Psoas muscle (tissue), 8 donors: ENCODE measurements at places on chromosomes 3 and 15. TPM values are rescaled to one million over a fixed set of nuclear protein-coding genes. Genes with fewer than 3 reads are reported as not detected.

DNA sequence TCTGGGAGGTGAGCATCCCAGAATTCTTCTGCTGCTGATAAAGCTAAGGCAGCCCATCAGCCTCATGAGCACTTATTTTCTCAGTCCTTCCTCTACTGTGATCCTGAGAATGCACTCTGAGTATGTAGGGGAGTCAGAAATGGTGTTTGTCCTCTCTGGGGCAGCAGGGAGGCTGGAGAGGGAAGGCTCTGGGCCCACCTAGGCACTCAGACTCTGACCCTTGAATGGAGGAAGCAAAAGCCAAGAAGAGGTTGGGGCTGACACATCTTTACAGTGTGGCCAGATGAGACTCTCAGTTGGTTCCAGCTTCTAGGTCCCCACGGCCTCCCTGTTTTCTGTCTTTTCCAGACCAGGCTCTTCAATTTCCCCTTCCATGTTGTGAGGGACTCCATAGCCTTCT, 36.1 kb upstream of the BLM start:
- no peak for DNase-seq

Gene GNAI2
- total RNA-seq: 93.9 TPM

DNA sequence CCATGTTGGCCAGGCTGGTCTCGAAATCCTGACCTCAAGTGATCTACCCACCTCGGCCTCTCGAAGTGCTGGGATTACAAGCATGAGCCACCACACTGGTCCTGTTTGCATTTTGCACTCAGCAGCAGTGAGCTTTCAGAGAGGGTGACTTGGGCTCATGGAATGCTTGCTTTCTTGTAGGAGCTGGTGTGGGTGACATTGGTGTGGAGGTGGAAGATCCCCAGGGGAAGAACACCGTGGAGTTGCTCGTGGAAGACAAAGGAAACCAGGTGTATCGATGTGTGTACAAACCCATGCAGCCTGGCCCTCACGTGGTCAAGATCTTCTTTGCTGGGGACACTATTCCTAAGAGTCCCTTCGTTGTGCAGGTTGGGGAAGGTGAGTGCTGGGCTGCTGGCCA, 90.3 kb downstream of the FLNB start:
- no peak for DNase-seq

DNA sequence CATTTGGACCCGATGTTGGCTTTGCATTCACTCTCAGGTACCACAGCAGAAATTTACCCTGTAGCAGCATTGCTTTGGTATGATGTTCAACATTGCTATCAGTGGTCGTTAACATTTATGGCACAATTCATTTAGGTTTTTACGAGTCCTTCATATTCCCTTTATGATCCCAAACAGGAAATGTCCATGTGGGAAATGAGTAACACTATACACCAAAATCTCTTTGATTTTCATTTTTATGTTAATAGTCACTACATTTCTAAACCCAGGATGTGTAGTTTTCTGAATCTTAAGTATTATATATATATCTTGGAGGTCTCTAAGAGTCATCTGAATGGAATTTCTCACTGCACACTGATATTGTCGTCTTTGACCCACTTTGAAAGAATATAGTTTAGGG, 78.5 kb upstream of the RBMS3 start:
- no peak for DNase-seq

Gene RAB6B
- 2.0 TPM for total RNA-seq

- no peak for DNase-seq
Observed at GRCh38 chr3:20458994-20459716, 273.1 kb upstream of the SGO1 start.

DNA sequence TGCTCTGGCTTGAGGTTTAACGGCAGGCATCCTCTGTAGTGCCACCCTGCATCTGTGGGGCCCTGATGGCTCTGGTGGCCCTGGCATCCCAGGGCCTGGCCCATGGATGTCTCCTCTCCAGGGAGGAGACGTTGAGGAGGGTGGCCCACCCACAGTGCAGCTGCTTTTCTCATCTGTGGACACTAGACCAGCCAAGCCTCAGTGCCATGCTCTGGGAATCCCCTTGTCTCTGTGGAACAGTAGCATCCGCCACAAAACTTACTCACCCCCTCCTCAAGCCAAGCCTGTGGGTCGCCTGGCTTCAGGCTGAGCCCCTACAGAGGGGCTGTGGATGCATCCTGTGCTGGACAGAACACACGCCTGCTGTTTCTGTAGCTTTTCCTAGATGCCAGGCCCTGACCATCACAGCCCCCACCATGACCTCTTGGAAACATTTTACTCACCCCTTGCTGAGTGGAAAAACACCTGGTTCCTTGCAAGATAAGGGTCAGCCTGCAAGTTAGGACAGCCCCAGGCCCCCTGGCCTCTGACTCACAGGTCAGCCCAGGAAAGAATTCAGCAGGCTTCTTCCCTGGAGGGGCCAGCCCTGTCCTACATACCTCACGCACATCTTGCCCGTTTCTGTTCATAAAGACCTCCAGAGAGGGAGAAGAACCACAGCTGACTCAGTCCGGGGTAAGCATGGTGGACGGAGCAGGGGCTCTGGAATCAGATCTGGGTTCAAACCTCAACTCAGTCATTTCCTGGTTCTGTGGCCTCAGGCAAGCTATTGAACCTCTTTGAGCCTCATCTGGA, 19.0 kb downstream of the PAK6 start:
- no peak for DNase-seq

Gene TRAIP
- total RNA-seq: 0.57 TPM

Gene NTRK3
- total RNA-seq: 0.17 TPM

DNA sequence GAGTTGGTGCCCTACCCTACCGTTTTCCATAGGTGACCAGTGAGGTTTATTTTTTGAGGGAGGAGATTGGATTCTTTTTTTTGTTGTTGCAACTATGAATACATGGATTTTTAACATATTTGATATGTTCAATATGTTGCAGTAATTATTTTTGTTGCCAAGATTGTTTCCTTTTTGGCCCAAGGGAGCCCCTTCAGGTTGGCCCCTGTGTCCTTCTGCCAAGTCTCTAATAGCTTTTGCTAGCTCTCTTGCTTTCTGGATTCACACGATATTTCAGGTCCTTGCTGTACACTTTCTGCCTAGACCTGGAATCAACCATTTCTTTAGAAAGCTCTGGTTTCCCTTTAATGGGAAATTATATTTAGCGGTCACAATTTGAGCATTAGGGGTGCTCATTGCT, 22.7 kb upstream of the SLC28A1 start:
- DNase-seq: no peak

Gene SSR3
- 53.2 TPM for total RNA-seq

Gene ALDH1A3
- 51.6 TPM for total RNA-seq

DNA sequence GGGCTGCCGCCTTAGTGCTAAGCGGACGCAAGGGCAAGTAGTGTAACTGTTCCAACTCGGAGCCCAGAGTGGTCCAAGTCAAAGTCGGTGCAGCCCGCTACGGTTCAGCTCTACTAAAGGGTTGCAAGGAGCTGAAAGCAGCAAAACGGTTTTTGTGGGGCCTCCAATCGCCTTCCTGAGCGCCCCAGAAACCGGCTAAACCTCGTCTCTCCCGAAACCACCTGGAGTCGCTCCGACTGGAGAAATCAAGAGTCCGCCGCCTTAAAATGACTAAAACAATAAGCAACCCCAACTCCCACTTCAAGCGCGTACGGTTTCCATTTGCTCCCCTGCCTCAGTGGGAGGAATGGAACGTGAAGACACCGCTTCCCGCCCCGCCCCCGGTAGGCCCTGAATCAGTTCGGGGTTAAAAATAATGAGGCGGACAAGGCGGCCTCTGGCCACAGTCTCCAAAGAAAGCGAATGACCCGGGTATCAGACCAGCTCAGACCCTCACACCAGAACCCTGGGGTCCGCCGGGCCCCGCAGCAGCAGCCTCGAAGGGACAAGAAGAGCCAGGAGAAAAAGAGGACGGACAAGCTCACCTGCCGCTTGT, 401 bp downstream of the SEC11A start:
- DNase-seq: peak; percentile 14
